Activated CD8-positive, alpha-beta T cell treated with anti-CD3 and anti-CD28 coated beads, Interleukin-2, amount 10 ng/mL, durations not matched to agents 7 days and 5 days (primary cell): ENCODE measurements at places on chromosomes 6 and 20. TPM values are rescaled to one million over a fixed set of nuclear protein-coding genes. Genes with fewer than 3 reads are reported as not detected.

The MAFB gene
- total RNA-seq, result 0.08 TPM

DNA sequence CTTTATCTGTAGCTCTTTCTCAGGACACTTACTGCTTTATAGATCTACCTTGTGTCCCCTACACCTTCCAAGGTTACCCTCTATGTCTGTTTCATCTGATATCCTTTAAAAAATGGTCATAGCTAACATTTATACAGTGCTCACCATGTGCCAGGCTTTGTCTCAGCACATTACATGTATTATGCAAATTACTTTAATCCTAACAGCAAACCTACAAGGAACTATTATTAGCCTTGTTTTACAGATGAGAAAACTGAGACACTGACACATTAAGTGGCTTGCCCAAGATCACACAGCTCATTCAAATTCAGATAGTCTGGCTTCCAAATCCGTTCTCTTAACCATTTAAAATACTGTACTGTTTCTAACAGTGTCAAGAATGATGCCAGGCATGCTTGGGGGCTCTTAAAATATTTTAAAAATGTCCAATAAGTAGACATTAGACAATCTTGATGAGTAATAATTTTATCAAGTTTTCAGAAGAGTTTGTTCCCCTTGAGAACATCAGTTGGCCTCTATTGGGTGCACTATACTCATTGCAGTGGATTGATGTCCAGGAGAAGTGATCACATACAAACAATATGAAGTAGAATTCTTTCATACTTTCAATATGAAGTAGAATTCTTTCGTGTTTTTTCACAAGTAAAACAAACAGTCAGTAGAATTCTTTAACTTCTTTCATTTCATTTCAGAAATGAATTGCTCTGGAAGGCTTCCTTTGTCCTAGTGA, 69.6 kb downstream of the DNAH8 start:
- DNase-seq, result no peak

DNA sequence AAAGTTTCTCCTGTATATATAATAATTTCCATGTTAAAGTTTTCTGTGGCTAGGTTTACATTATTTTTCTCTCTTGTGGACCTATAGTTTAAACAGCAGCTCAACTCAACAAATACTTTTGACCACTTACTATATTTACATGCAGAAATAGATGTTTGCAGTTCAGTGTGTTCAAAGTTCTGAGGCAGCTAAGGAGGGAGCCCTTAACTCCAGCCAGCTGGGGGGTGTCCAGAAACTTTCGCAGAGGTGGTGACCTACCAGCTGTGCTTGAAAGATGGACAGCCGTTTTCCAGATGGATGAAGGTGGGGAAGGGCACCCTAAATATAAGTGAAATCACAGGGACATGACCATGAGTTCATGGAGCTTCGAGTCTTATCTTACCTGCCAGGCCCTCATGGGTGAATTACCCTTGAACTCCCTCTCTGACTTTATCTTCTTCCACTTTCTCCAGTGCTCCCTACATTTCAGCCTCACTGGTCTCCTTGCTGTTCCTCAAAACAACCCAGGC, 33.4 kb downstream of the DHX35 start:
- DNase-seq, result no peak

DNA sequence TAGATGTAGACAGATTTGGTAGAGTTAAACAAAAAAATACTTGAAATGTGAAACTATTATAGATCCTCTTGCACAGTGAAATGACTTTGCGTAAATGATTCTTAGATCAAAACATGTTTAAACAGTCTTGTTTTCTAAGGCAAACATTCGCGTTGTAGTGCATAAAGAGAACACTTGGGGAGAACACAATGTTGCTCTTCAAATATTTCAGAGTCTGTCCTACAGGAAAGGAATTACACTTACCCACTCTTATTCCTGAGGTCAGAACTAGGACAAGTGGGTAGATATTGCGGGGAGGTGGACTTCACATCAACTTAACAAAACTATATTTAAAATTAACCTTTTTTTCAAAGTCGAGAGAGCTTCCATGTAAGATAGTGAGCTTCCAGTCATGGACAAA, 183.5 kb upstream of the PCSK2 start:
- no peak for DNase-seq

The RIMS1 gene
- total RNA-seq, result not detected

DNA sequence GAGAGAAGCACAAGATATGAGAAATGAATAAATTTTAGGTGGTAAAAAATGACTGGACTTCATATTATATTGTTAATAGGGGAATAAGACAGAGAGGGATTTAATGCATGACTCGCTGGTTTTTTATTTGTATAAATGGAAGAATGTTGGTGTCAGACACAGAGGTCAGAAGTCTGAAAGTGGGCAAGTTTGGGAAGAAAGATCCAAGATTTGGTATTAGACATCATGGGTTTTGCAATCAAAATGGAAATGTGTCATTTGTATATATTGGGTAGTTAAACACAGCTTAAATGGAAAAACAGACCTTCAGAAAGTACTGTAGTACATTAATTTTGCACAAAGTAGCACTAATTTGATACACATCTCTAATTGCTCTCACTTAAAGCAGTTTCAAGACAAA, 96.2 kb downstream of the EYA4 start:
- no peak for DNase-seq

DNA sequence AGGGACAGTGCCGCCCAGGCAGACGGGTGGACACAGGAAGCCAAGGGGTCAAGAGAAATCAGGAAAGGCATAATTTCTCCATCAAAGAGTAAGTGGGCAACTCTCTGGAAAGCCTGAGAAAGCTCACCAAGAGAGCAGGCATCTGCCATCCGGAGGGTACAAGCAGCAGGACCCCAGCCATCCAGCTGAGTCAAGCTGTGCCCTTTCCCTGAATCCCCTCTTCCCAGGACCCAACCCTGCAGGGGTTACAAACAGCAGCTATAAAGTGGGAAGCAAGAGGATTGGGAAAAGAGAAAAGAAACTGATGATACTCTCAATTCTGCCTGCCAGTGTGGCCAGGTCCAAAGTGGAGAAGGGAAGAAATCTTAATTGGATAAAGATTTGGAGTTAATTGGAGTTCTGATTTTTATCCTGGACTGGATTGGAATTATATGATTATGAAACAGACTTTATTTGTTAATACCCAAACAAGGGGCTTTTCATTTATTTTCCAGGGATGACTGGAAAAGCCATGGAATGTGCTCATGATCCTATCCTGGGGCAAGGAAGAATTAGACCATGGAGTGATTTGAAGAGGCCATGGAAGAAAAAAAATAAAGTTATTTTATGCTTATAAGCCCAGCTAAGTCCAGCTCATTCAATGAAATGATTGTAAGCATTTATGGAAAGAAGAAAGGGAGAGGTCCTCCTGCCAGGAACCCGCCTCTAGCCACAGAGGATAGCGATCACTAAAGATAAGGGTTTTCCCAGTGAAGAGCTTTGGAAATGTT, 34.9 kb downstream of the NHLRC1 start:
- DNase-seq, result no peak

The ZNF334 gene
- 1.3 TPM for total RNA-seq
